Natural killer cell treated with Interleukin-12 subunit alpha and Interleukin-12 subunit beta and Interleukin-15 and Interleukin-18, amount 100 ng/mL, for 72 hours (primary cell): ENCODE measurements at places on chromosomes 5 and 9. TPM values are rescaled to one million over a fixed set of nuclear protein-coding genes. Genes with fewer than 3 reads are reported as not detected.

GRCh38 chr5:89493414-89493813 lies 610.4 kb upstream of the MEF2C start:
- no peak for DNase-seq

DNA sequence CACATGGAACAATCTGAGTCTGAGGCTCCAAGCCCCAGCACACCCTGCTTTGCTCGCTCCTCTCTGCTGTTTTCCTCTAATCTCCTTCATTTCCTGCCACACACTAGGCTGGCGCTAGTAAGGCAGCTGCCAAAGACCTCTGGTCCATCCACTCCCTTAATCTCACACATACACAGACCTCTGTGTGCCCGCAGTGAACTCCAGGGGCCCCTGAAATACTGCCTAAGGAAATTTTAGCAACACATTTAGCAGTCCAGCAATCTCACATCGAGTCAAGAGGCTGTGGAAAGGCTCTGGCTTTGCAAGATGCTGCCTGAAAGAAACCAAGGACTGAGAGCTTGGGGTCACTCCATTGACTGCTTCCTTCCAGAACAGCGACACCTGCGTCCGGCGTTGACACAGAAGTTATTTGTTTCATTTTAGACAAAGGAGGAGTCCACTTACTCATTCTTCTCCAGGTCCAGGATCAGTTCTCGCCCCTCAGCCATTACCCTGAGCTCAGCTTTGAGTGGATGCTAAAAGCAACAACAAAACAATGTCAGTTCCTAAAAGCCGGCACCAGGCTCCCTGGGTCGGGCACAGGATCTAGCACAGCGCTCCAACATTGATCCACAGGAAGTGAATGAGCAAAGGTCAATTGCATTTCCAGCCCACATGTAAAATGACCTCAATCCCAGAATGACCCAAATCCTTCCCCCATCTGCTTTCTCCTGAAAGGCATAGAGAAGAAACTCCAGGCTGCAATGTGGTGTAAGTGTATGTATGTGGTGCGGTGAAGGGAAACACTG lies 11.5 kb downstream of the ADAM19 start:
- no peak for DNase-seq

The SNX24 gene
- total RNA-seq = 3.8 TPM

- DNase-seq = no peak
Measured at GRCh38 chr5:177382423-177383029, 1.7 kb upstream of the SLC34A1 start.

DNA sequence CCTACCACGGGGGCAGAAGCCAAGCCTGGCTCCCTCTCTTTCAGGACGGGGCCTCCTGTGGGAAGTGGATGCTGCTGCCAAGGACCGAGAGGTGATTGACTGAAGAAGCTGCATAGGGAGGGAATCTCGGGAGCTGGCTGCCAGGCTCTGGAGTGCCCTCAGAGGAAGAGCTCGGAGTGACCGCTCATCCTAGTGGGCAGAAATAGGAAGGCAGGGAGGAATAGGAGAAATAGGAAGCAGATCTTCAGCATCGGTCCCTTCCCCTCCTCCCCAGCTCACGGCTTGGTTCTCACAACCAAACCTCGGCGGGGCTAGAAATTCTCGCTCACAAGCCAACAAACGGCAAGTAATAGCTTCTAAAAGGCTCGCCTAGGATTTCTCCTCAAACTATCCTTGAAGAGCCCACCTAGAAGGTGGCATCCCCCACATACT lies 159.9 kb upstream of the RAI14 start:
- DNase-seq = no peak

The CER1 gene
- not detected for total RNA-seq

The GALNT12 gene
- 1.8 TPM for total RNA-seq

The RASEF gene
- total RNA-seq = not detected

DNA sequence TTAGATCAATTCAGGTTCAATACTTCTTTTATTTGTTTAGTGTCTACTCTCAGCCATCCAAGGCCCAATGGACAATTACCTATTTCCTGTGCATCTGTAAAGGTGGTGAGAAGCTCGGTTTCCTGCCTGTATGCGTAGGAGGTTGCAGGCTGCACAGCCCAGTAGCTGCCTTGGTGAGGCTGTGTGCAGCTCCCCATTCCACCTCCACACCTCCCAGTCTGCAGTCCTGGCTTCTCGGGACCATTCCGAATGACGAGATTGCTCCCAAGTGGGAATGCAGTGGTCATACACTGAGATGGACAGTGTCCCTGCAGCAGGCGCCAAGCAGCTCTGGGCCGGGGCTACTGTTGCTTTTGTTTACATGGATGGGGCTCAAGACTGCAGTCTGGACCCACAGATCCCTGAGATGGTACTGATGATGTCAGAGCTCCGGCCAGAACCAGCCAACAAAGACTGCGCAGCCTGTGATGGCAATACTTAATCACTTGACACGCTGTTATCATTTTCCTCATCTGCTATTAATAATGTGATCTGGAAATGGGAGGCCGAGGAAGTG lies 206.1 kb upstream of the IRX1 start:
- no peak for DNase-seq

GRCh38 chr5:74123929-74124328 lies 497.9 kb downstream of the ARHGEF28 start:
- no peak for DNase-seq

- no peak for DNase-seq
Measured at GRCh38 chr9:106383072-106383471, 479.9 kb upstream of the ZNF462 start.

DNA sequence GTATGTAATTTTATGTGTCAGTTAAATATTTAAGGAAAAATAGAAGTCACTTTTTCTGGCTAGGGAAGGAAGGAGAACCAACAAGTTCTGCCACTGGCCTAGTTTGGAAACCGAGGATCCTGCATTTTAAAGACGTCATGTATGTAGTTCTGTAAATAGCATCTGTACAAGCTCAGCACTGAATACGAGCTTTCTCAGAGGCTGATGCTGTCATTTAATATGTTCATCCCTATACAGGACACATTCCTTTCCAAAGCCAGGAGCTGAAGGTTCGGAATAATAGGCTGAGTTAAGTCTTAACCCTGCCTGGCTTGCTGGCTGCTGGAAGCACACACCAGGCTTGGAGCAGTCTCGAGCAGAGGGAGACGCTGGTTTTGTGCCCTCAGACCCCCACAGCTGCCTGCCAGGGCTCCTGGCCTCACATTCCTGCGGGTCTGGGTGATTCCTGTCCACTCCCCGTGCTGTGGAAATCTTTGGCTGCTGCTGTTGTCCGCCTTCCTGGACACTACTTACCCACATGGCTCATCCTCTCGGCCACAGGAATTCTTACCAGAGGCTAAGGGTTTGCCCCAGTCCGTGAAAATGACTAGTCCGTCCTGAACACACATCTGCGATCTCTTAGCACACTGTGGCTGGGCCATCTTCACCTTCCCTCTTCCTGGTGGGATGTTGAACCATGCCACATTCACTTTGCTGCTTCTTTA lies 36.6 kb downstream of the SLC46A2 start:
- DNase-seq = no peak

GRCh38 chr5:72661405-72661804 lies 154.2 kb upstream of the ZNF366 start:
- no peak for DNase-seq

The KLHL9 gene
- total RNA-seq = 13.3 TPM

DNA sequence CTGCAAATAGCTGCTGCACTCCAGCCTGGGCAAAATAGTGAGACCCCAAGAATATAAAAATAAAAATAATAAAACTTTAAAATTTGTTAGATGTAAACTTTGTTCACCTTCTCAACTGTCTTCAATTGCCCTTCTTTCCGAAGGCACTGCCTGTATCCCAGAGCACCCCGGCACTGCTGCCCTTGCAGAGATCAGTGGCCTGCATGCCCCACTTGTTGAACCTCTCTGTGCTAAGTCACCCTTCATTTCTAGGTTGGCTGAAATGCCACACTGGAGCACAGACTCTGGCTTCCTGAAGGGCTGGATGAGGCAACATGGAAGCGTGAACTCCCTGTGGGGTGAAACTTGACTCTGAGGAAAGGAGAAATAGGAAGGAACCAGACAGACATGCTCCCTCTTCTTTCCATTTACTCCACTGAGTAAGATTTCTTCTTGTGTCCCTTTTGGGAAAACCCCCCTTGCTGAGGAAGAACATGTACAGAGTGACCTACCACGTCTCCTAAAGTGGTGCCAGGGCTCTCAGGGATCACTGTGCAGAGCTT lies 8.4 kb upstream of the JMY start:
- no peak for DNase-seq

- no peak for DNase-seq
Measured at GRCh38 chr5:55324815-55325418, 17.1 kb downstream of the MTREX start.

DNA sequence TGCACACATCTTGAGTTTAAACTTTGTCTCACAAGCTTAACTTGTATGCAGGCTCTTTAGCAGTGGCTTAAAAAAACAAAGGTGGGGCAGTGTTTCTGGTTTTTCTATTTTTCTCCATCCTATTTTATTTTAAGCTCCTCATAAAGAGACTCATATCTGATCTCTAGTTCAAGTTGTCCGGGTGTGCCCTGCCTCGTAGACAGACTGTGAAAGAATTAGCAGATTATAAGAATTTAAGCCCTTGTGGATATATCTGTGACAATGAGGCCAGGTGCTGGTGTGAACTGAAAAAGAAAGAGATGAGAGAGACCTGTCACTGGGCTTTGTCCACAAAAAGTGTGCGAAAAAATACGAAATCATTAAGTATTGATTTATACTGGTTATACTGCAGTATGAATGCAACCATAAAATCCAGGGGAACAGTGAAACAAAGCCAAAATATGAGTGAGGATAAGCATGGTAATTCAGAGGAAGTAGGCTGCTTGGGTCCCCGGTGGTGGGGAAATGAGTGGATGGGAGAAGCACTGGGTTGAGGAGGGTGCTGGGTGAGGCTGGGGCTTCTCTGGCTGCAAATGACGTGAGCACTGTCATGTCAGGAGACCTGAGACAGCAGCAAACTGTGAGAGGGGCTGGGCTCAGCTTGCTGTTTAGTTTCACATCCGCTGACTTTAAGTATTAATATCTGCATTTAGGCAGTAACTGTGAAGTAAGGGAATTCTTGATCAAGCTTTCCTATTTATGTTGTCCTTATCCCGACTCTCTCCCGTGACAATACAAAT lies 179.7 kb upstream of the ANKRD55 start:
- DNase-seq = no peak
